Hematopoietic multipotent progenitor cell treated with erythropoietin and hydrocortisone succinate and interleukin-3 and kit ligand, for 17 days (in vitro differentiated cells): ENCODE measurements at places on chromosomes 12 and 14.

- no peak for DNase-seq
Observed at GRCh38 chr14:88195676-88196075, 127.4 kb downstream of the KCNK10 start.

- no peak for DNase-seq
Observed at GRCh38 chr12:84911271-84912197, 1.1 kb downstream of the SLC6A15 start.

GRCh38 chr12:54991991-54992375 is 7.4 kb upstream of the TESPA1 start:
- no peak for DNase-seq

- no peak for DNase-seq
Observed at GRCh38 chr12:107311682-107312081, 218.3 kb upstream of the CRY1 start.

DNA sequence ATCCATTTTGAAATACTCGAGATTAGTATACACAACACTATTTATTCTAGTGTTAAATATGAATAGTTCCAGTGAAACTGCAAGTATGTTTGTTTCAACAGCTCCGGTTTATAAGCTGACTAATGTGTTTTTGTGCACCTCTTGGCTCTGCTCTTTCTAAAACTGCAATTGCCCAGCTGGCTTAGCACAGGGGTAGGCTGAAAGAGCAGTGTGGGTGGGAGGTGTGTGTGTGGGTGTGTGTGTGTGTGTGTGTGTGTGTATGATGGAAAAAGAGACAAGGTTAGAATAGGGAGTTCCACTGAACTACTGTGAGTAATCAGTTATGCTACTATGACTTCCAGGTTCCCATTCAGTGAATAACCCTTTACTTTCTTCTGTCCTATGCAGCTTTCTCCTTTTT is 37.8 kb upstream of the DDHD1 start:
- no peak for DNase-seq

- DNase-seq, result no peak
Observed at GRCh38 chr12:62643486-62643885, 176.9 kb downstream of the MON2 start.

GRCh38 chr12:17640615-17641014 is 449.4 kb downstream of the RERGL start:
- DNase-seq, result no peak

DNA sequence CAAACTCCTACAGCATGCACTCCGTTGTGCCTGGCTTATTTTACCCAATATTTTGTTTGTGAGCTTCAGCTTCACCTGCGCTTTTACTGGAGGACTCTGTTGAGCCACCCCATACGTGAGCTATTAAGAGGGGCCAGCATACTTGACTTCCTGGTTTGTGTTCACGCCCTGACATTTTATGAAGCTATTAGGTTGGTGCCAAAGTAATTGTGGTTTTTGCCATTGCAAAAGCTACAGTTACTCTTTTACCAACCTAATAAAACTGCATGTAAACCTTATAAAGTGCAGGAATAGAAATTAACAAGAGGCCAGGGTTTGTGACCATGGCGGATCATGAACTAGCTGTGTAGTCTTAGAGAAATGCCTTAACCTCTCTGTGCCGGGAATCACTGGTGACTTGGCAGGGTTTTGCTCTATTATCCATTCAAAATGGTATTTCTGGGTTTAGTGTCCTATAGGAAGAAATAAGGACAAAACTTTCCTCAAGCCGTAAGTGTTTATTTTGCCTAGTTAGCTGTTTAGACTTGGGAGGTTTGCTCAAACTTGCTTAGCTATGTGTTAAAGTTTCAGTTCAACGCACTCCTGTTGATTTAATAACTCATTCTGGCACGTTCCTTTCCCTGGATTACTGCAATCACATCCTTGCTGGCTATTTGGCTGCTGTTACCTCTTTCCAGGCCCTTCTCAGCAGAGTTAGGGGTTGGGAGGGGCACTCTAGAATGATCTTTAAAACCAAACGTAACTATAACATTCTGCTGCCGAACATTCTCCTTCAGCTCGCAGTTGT is 1027.6 kb downstream of the BCL11B start:
- no peak for DNase-seq

- no peak for DNase-seq
Observed at GRCh38 chr14:104472536-104473243, 106.9 kb upstream of the C14orf180 start.
